ENCODE measurements at places on chromosomes 13 and 19. TPM values are rescaled to one million over a fixed set of nuclear protein-coding genes. Genes with fewer than 3 reads are reported as not detected.

The FAM124A gene
- total RNA-seq: 2.0 TPM

DNA sequence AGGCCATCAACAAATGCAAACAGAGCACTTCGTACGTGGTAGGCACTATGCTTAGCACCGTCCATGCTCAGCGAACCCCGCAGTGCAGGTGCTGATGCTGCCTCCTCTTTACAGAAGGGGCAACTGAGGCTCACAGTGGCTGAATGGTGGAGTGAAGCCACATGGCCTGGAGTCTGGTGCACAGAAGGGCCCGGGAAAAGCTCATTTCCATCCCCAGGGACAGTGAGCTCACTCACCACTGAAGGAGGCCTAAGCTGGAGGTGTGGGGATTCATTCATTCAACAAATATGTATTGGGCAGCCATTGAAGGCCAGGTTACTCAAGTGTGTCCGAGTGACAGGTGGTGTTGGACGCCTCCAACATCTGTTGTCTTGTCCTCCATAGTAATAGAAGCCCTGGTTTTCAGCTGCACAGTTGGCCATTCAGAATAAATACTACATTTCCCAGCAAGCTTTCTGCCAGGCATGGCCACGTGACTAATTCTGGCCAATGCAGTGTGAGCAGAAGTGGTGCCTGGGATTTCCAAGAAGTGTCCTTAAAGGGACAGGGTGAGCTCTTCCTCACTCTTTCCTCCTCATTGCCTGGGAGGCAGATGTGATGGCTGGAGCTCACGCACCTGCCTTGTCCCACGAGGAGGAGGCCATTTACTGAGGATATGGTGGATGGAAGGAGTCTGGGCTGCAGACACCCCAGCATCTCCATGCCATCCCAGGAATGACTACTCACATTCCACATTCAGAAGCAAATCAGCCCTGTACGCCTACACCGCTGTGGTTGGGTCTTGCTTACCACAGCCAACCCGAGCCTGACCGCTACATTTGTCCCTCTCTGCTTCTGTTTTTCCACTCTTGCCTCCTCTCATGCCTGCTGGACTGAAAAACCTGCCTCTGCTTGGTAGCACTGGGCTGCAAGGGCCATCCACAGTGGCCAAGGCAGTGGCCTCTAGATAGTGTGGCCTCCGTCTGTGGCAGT lies 2.3 kb upstream of the ZNRF4 start:
- H3K27me3 ChIP-seq: peaks cover 7% of the 10 kb centered on the region
- H3K36me3 ChIP-seq: no peaks in the 10 kb centered on the region

DNA sequence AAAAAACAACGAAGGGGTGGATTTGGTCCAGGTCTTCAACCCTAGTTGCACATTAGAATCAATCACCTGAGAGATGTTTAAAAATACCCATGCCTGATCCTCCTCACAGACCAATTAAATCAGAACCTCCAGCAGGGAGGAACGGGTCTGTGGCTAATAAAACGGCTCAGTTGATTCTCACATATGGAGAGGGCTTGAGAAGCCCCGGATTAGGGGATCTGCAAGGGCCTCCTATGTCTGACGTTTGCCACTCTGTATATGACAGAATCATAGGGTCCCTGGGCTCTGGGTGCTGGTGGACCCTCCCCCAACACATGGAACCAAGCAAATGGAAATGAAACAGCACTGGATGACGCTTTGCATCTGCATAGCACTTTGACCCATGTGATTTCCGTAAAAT lies 36.7 kb upstream of the C13orf42 start:
- H3K27me3 ChIP-seq: no peaks in the 10 kb centered on the region
- no peak for DNase-seq
- H3K4me3 ChIP-seq: no peak overlapping the region

- H3K36me3 ChIP-seq: peaks cover 37% of the 10 kb centered on the region
- H3K27ac ChIP-seq: no peak overlapping the region
These were observed 5.1 kb downstream of the ZNF507 start for GRCh38 chr19:32350471-32350865.

The ZNF440 gene
- total RNA-seq: 6.8 TPM

- DNase-seq: no peak
- no peaks in the 10 kb centered on the region for H3K27me3 ChIP-seq
- H3K4me3 ChIP-seq: no peak overlapping the region
These were observed 21.4 kb downstream of the DZIP1 start for GRCh38 chr13:95623141-95623540.

DNA sequence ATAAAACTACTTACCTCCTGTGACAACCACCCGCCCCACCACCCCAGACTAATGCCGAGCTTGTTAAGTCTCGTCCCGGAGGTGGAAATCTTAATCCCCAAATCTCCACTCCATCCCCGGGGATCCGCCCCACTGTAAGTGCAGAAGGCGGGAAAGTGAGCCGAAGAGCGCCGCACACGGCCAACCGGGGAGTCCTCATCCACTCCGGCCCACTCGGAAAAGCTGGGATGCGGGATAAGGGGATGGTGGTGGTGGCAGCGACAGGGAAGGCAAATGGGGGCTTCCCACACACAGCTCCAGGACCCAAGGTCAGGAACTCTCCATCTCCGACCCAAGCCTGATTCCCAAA lies 621 bp downstream of the FBL start:
- H3K4me1 ChIP-seq: peaks cover 36% of the 10 kb centered on the region
- H3K27me3 ChIP-seq: no peaks in the 10 kb centered on the region
- peak overlapping the region; percentile 77 for H3K27ac ChIP-seq
- peak overlapping the region; percentile 92 for H3K4me3 ChIP-seq
- no peaks in the 10 kb centered on the region for H3K36me3 ChIP-seq
- peak; percentile 43 for DNase-seq

The CYP4F12 gene
- 1.4 TPM for total RNA-seq

The ZNF878 gene
- 0.31 TPM for total RNA-seq

- no peak for DNase-seq
- no peaks in the 10 kb centered on the region for H3K36me3 ChIP-seq
- no peaks in the 10 kb centered on the region for H3K27me3 ChIP-seq
- no peak overlapping the region for H3K27ac ChIP-seq
- no peak overlapping the region for H3K4me3 ChIP-seq
- no peaks in the 10 kb centered on the region for H3K4me1 ChIP-seq
These were observed 660.4 kb upstream of the KLF12 start for GRCh38 chr13:74794582-74794981.

The INAFM1 gene
- 6.1 TPM for total RNA-seq

DNA sequence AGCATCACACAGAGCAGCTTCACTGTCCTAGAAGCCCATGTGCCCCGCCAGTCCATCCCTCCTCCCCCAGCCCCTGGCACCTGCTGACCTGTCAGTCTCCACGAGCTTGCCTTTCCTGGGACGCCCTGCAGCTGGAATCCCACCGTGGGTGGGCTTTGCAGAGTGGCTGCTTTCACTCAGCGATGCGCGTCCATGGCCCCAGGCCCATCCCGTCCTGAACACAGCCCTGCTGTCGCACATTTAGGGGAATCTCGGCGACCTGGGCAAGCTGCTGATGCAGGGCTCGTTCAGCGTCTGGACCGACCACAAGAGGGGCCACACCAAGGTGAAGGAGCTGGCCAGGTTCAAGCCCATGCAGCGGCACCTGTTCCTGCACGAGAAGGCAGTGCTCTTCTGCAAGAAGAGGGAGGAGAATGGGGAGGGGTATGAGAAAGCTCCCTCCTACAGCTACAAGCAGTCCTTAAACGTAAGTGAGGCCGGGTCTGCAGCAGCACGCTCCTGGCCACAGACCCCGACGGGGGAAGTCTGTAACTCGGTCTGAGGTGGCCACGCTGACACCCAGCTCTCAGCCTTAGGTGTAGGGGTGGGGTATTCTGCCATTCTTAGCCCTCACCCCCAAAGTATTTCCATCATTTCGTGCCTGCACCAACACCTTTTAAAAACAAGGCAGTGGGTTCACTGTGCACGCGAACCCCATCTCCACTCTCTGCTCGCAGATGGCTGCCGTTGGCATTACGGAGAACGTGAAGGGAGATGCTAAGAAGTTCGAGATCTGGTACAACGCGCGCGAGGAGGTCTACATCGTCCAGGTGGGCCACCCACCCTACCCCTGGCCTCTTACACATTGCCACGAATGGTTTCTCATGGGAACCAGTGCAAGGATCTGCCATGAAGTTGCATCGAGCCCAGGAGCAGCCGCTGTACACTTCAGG lies 18.3 kb upstream of the F7 start:
- H3K4me1 ChIP-seq: peaks cover 20% of the 10 kb centered on the region
- H3K27ac ChIP-seq: no peak overlapping the region
- H3K36me3 ChIP-seq: peaks cover 23% of the 10 kb centered on the region
- H3K27me3 ChIP-seq: no peaks in the 10 kb centered on the region

GRCh38 chr13:97269603-97270002 lies 47.5 kb downstream of the MBNL2 start:
- no peak overlapping the region for H3K4me3 ChIP-seq
- no peak for DNase-seq
- peaks cover 6% of the 10 kb centered on the region for H3K36me3 ChIP-seq
- H3K27ac ChIP-seq: no peak overlapping the region
- no peaks in the 10 kb centered on the region for H3K27me3 ChIP-seq
- H3K4me1 ChIP-seq: peaks cover 31% of the 10 kb centered on the region

- peaks cover 47% of the 10 kb centered on the region for H3K27me3 ChIP-seq
- no peak overlapping the region for H3K4me3 ChIP-seq
- H3K4me1 ChIP-seq: peaks cover 33% of the 10 kb centered on the region
These were observed 28.4 kb downstream of the ARID3A start for GRCh38 chr19:954272-954671.

GRCh38 chr13:19862481-19863313 lies 752 bp downstream of the ZMYM5 start:
- H3K4me3 ChIP-seq: peak overlapping the region; percentile 95
- H3K4me1 ChIP-seq: peaks cover 11% of the 10 kb centered on the region
- H3K27ac ChIP-seq: peak overlapping the region; percentile 97

DNA sequence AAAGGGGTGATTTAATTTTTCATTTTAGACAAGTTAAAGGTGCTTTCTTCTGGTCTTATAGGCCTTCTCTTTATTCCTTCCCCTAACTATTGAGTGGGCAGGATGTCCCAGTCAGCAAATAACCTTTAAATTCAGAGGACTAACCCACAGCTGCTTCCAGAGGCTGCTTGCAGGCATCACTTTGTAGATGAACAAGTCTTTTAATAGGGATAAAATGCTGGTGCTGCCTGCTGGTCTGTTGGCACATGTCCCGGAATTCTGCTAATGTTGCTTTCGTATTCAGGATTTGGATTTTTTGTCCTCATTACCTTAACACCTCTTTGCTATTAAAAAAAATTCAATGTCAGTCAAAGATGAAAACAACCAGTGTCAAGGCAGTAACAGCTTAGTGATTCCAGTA lies 132.7 kb upstream of the KL start:
- no peaks in the 10 kb centered on the region for H3K36me3 ChIP-seq
- no peaks in the 10 kb centered on the region for H3K27me3 ChIP-seq
- no peak overlapping the region for H3K4me3 ChIP-seq
- peaks cover 25% of the 10 kb centered on the region for H3K4me1 ChIP-seq

The PCDH20 gene
- total RNA-seq: 2.8 TPM

GRCh38 chr19:57559008-57559403 lies 657 bp downstream of the ZNF550 start:
- peaks cover 26% of the 10 kb centered on the region for H3K36me3 ChIP-seq
- no peaks in the 10 kb centered on the region for H3K27me3 ChIP-seq
- peaks cover 20% of the 10 kb centered on the region for H3K4me1 ChIP-seq
- DNase-seq: peak; percentile 16
- peak overlapping the region; percentile 99 for H3K4me3 ChIP-seq
- peak overlapping the region; percentile 81 for H3K27ac ChIP-seq

- H3K4me1 ChIP-seq: peaks cover 35% of the 10 kb centered on the region
- H3K36me3 ChIP-seq: no peaks in the 10 kb centered on the region
These were observed 4.7 kb downstream of the ALOX5AP start for GRCh38 chr13:30739761-30740642.

- no peak for DNase-seq
- H3K4me3 ChIP-seq: no peak overlapping the region
- H3K4me1 ChIP-seq: peaks cover 16% of the 10 kb centered on the region
- no peaks in the 10 kb centered on the region for H3K36me3 ChIP-seq
- H3K27ac ChIP-seq: no peak overlapping the region
- H3K27me3 ChIP-seq: no peaks in the 10 kb centered on the region
These were observed 9.9 kb upstream of the UBE2L5 start for GRCh38 chr13:30412346-30412745.

DNA sequence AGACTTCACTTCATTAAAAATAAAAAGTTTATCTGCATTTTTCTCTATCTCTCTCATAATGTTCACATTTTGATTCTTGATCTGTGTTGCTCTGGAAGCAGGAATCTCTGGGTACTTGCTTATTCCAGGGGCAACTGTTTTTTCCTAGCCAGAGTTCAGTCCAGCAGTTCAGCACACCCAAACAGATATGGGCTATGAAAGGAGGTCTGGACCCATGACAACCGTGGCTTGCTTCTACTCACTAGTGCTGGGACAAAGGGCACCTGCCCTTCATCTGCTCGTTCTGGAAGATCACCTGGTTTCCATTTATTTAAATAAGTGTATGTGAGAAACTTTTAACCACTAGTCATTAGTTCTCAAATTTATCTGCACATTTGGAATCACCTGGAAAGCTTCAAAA lies 36.0 kb downstream of the POLR1D start:
- H3K36me3 ChIP-seq: peaks cover 3% of the 10 kb centered on the region
- DNase-seq: no peak
- no peak overlapping the region for H3K27ac ChIP-seq
- no peaks in the 10 kb centered on the region for H3K4me1 ChIP-seq
- H3K4me3 ChIP-seq: no peak overlapping the region
- H3K27me3 ChIP-seq: no peaks in the 10 kb centered on the region

The CC2D1A gene
- total RNA-seq: 8.7 TPM

DNA sequence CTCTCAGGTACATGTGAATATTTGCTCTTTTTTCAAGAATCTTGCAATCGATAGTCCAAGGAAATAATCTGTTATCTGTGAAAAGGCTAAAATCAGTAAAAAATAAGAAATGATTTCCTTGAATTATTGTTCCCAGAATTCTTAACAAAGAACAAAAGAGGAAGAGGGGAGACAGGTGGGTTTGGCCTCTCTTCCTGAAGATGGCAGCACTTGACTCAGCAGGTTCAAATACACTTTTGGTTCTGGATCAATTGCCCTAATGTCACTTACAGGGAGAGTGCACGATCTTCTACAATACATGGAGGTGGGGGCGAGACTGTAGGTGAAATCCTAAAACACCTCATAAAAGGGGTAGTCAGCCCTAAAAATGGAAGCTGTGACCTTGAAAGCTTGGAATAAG lies 358.7 kb downstream of the IRS2 start:
- H3K27me3 ChIP-seq: no peaks in the 10 kb centered on the region
- DNase-seq: no peak
- H3K4me3 ChIP-seq: no peak overlapping the region
- no peaks in the 10 kb centered on the region for H3K36me3 ChIP-seq
- H3K27ac ChIP-seq: no peak overlapping the region
- no peaks in the 10 kb centered on the region for H3K4me1 ChIP-seq

DNA sequence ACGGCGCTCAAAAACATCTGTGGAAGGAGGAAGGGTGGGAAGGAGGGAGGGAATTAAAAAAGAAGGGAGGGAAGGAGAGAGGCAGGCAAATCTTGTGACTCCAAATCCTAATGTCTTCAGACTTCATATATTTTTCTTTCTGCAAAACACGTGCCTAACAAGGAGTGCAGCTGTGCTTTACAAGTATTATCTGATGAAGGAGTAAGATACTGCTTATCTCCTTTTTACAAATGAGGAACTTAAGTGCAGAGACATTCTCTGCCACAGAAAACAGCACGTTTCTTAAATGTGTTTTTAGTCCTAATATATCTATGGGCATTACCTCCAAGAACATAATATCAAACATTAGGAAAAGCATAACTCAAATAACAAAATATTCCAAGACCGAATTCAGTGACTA lies 6.5 kb downstream of the FLT3 start:
- H3K4me1 ChIP-seq: no peaks in the 10 kb centered on the region
- no peak overlapping the region for H3K27ac ChIP-seq
- peaks cover 20% of the 10 kb centered on the region for H3K27me3 ChIP-seq
- H3K4me3 ChIP-seq: no peak overlapping the region
- DNase-seq: no peak
- H3K36me3 ChIP-seq: no peaks in the 10 kb centered on the region

The NPAS1 gene
- 0.31 TPM for total RNA-seq

GRCh38 chr13:31798189-31798588 lies 58.9 kb downstream of the RXFP2 start:
- H3K27me3 ChIP-seq: no peaks in the 10 kb centered on the region
- H3K27ac ChIP-seq: no peak overlapping the region
- no peak overlapping the region for H3K4me3 ChIP-seq
- H3K36me3 ChIP-seq: no peaks in the 10 kb centered on the region

All from muscle of leg (tissue), 16 donors.